Stimulated activated CD8-positive, alpha-beta memory T cell treated with anti-CD3 and anti-CD28 coated beads, Interleukin-7, amount 100 ng/mL, for 4 hours (primary cell): ENCODE measurements at places on chromosomes 16 and 17.

- no peak for DNase-seq
Observed at GRCh38 chr17:82536512-82537201, 17.1 kb downstream of the FOXK2 start.

DNA sequence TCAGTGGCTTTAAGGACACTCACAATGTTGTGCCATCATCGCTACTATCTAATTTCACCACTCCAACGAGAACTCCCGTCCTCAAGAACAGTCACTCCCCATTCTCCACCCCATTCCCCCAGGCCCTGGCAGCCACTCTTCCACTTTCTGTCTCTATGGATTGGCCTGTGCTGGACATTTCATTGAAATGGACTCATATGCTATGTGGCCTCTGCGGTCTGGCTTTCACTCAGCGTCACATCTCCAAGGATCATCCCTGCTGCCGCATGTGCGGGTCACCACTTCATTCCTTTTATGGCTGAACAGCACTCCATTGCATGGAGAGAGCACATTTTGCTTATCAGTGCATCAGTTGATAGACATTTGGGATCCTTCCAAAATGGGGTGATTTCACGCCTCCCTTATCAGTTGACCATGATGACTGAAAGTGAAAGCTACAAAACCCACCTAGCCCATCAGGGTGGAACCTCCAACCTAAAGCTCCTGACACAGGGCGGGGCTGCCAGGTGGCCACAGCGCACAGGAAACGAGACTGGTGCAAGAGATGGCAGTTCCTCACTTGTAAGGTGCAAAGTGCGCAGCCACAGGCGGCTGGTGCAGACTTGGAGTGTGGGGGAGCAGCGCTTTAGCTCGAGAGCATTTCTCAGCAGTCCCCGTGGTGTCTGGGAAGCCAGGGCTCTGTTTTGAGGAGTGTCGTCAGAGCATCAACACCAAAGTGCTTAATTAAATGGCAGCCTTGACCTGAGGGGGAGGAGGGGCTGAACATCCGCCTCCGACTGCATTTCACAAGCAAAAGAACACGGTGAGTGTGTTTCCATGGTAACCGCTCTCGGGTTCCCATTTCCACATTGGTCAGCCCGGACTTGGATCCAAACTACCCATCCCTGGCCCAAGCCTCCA lies 23.8 kb downstream of the COTL1 start:
- DNase-seq, result peak; percentile 65

GRCh38 chr16:48574766-48575165 lies 35.2 kb downstream of the N4BP1 start:
- DNase-seq, result no peak

DNA sequence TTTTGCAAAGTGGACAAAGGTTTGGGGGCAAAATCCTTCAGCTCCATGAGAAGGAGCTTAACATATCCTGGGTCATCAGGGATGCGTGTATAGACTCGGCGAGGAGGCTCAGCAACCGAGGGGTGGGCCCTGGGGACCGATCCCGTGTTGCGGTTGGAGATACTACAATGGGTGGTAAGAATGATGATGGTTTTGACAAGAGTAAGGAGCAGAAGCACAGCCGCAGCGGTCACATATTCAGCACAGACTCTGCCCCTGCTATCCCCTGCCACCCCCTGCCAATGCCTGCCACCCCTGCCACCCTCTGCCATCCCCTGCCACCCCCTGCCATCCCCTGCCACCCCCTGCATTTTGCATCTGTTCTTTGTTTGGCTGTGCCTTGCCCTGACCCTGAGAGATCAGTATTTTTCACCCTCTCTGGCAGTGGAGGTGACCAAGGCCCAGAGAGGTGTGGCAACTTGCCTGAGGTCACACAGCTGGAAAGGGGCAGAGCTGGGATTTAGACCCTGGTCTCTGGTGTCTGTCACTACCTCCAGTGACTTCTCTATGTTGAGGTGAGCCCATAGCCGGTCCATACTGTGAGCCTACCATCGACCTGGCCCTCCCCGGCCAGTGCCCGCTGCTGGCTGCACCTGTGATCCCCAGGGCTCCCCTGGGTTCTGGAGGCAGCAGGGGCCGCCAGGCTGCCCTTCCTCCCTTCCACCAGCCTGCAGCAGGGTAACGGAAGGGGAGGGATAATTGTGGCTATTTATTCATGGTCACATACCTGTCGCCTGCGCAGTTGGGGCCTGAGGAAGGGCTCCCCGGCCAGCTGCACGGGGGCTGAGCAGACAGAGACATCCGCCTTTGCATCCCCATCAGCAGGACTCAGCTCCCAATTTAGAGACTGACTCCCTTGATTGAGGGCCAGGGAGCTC lies 74.9 kb upstream of the CBX4 start:
- no peak for DNase-seq

GRCh38 chr17:57085448-57086068 lies 512 bp downstream of the AKAP1 start:
- peak; percentile 61 for DNase-seq

GRCh38 chr17:78316867-78317789 lies 42.7 kb downstream of the SOCS3 start:
- no peak for DNase-seq

DNA sequence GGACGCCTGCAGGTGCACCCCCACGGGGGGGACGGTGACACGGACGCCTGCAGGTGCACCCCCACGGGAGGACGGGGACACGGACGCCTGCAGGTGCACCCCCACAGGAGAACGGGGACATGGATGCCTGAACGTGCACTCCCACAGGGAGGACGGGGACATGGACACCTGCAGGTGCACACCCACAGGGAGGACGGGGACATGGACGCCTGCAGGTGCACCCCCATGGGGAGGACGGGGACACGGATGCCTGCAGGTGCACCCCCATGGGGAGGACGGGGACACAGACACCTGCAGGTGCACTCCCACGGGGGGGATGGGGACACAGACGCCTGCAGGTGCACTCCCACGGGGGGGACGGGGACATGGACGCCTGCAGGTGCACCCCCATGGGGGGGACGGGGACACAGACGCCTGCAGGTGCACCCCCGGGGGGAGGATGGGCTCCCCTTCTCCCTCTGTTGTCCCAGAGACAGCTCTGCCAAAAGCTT lies 114.5 kb upstream of the METRNL start:
- DNase-seq, result no peak

DNA sequence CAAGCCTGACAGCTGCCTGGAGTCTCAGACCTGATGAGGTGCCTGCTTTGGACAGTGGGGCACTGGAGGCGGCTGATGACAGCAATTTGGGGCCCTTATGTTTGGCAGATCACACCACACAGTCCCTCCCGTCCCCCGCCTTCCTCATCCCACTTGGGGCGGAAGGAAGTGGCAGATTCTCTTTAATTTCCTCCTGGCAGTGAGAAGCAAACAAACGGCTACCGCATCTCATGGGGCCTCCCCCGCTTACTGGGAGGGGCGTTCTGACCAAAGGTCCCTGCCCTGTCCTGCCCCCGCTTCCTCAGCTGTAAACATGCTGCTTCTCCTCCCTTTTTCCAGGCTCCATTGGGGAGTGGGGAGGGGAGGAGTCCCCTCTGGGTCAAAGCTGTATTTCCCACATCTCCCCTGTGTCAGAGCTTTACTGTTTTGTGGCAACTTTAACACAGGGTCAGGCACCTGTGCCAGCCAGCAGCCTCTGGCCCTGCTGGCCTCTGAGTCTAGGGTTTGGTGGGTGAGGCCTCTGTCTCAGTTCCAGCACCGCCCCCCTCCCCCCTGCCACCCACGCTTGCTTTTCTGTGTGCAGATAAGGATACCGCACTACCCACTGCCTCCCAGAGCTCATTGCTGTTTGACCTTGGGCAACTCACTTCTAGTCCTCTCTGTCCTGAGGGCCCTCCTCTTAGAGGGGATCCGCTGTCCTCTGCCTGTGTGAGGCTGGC lies 5.4 kb upstream of the NFATC3 start:
- DNase-seq, result peak; percentile 67

- no peak for DNase-seq
Observed at GRCh38 chr16:84243732-84244131, 3.9 kb upstream of the KCNG4 start.

DNA sequence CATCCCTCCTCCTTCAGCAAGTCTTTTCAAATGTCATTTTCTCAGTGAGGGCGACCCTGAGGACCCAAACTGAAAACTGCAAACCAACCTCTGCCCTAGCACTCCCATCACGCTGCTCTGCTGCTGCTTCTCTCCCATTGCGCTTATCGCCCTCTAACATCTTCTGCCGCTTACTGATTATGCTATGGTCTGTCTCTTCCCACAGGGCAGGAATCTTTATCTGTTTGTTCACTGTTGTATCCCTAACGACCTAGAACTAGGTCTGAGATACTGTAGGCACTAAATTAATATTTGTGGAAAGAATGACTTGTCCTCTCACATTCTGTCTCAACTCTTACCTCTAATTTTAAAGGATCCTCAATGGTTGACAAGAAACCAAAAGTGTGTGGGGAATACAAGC lies 12.5 kb downstream of the ZSCAN32 start:
- DNase-seq, result no peak

DNA sequence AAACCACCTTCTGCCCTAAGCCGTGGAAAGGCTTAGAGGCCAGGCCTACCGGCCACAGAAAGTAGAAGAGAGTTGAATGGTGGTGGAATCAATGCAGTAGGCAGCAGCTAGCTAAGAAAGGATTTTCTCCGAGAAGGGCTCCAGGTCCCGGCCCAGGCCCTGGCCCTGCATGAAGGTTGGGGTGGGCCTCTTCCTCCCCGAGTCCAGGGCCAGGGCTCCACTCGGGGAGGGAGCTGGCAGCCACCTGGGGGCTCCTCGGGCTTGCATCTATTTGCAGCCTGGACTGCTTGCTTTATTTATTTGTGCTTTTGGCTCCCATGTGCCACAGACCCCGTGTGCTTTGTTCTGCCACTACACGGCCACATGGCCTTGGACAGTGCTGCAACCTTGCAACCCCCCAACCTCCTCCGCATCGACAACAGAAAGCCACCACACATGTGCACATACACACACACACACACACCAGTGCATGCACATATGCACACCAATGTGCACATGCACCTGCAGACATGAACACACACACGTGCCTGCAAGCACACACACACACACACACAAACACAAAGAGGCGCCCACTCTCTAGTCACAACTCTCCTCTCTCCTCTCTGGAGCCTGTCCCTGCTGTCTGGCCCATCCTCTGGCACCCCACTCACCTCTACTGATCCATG lies 96.4 kb upstream of the TNRC6C start:
- no peak for DNase-seq

DNA sequence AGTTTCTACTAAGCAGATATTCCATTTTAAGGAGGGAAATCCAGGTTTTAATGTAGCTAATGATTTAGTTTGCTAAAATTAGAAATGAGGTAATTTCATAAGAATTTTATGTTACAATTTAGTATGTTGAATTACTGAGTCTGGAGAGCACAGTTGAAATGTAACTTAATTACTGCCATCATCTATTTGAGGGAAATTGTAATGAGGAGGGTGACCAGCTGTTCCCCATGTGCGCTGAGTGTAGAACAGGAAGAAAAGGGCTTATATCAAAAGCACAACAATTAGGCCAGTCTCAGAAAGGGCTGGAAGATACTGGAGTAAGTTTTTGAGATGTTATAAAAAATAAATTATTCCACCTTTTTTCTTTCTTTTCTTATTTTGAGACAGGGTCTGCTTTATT lies 735.1 kb upstream of the GOT2 start:
- DNase-seq, result no peak

GRCh38 chr16:49924078-49924477 lies 68.2 kb upstream of the ZNF423 start:
- no peak for DNase-seq

GRCh38 chr17:63984236-63984635 lies 11.5 kb upstream of the SCN4A start:
- no peak for DNase-seq

- DNase-seq, result no peak
Observed at GRCh38 chr16:14672403-14672971, 21.6 kb downstream of the PLA2G10 start.

GRCh38 chr17:28623696-28624095 lies 9.7 kb upstream of the RSKR start:
- no peak for DNase-seq

GRCh38 chr16:13269905-13270528 lies 368.6 kb downstream of the SHISA9 start:
- DNase-seq, result no peak

GRCh38 chr17:14886200-14886739 lies 378.9 kb downstream of the PMP22 start:
- DNase-seq, result no peak

GRCh38 chr16:13923703-13924298 lies 3.8 kb downstream of the ERCC4 start:
- DNase-seq, result no peak

DNA sequence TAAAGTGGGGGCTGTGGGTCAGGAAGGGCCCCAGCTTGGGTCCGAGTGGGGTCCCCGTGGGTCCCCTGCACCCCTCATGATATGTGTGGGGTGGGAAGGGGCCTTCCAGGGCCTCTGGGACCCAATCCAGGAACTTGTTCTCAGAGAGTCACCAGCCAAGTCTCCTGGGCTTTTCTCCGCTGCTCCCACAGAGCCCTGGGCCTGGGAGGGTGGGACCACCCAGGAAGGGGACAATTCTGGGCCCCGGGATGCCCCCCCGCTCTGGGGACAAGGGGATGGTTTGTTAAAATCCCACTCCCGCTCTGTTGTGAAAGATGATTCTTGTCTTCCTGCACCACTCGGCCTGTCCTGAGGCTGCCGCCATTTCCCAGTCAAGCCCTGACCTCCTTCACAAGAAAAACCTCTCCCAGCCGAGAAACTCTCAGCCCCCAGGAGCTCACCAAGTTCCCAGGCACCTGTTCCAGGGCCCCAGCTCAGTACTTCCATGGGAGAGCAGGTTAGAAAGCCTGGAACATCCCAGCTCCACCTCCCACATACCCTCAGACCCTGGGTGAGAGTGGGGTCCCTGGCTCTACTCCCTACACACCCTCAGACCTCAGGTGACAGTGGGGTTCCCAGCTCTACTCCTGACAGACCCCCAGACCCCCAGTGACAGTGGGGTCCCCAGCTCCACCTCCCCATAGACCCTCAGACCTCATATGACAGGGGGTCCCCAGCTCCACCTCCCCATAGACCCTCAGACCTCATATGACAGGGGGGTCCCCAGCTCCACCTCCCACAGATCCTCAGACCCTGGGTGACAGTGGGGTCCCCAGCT lies 75.1 kb downstream of the METRNL start:
- DNase-seq, result no peak

- DNase-seq, result no peak
Observed at GRCh38 chr17:17815436-17816200, 21.2 kb downstream of the SREBF1 start.

GRCh38 chr16:53826658-53827057 lies 122.7 kb downstream of the FTO start:
- no peak for DNase-seq

- no peak for DNase-seq
Observed at GRCh38 chr16:67254801-67255552, 6.2 kb downstream of the SLC9A5 start.

DNA sequence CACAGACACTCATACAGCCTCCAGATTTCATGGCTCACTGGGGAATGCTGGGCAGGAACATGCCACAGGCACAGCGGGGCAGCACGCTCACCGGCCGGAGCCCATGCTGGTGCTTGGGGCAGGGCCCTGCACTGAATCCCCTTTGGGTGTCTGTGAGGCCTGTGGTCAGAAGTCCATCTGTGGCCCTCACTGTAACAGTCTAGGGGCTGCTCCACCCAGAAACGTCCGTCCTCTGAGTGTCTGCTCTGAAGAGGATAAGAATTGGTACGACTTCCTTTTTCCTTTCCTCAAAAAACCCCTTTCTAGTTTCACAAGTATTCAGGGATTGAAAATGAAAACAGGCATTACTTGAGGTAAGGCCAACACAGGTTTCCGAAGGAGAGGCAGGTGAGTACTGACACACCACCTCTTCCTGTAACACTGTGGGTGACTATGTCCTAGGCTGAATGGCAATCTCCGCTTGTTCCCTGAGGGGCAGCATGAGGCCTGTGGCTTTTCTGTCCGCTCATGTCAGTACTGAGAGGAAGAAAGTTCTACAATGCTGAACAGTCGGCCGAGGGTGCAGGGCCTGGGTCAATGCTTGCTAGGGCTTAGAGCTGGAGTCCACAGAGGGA lies 42.5 kb downstream of the TMEM11 start:
- no peak for DNase-seq
